Activated CD4-positive, CD25-positive, alpha-beta regulatory T cell (primary cell): ENCODE measurements at places on chromosomes 7 and 10.

- no peak for DNase-seq
Observed at GRCh38 chr10:97079448-97079847, 106.3 kb downstream of the SLIT1 start.

GRCh38 chr7:84139986-84140729, 54.4 kb downstream of the SEMA3A start:
- no peak for DNase-seq

- no peak for DNase-seq
Observed at GRCh38 chr10:128014236-128014635, 107.3 kb downstream of the PTPRE start.

GRCh38 chr7:54109501-54109900, 432.7 kb upstream of the VSTM2A start:
- DNase-seq = no peak

- DNase-seq = no peak
Observed at GRCh38 chr7:157904866-157905570, 568.2 kb downstream of the DNAJB6 start.

GRCh38 chr7:51789489-51789888, 472.9 kb upstream of the COBL start:
- no peak for DNase-seq

DNA sequence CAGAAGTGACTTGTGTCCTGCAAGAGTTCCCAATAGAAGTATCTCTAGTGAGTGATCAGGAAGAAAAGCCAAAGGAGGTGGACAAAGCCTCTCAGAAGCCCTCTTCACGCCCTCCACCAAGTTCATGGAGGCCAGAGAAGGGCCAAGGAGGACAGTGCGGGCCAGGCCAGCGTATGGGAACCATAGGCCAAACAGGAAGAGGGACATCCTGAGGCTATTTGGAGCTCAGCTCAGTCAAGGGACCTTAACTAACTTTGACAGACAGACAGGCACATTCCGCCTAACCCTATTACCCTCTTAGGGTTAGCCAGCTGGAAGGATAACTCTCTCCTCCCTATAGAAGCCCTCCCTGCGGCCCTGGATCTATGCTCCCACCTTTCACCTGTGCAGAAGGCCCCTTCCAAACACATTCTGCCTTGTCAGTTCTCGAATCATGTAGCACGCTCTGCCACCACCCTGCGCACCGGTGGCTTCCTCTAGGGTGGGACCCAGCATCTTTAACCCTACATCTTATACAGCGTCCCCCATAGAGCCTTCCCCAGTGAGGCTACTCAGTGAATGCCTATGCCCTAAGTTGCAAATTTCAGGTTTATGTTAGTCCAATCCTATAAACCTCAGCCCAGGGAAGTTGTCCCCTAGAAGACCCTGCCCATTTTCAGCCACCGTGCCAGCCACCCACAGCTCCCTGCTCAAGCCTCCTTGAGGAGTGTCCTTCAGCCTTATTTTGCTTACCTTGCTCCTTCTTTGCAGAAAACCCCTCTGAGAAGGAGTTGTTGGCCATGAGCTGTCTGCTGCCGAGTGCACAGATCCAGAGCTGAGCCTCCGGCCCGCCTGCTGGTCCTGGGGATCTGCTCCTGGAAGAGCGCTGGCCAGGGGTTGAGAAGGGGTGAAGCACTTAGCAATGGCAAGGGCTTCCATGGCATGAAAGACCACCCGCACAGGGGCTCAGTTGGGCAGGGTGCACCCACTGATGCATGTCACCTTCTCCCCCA, 36.9 kb downstream of the FRMPD2 start:
- no peak for DNase-seq

- DNase-seq = no peak
Observed at GRCh38 chr10:5547931-5548660, 23.3 kb downstream of the CALML3 start.

DNA sequence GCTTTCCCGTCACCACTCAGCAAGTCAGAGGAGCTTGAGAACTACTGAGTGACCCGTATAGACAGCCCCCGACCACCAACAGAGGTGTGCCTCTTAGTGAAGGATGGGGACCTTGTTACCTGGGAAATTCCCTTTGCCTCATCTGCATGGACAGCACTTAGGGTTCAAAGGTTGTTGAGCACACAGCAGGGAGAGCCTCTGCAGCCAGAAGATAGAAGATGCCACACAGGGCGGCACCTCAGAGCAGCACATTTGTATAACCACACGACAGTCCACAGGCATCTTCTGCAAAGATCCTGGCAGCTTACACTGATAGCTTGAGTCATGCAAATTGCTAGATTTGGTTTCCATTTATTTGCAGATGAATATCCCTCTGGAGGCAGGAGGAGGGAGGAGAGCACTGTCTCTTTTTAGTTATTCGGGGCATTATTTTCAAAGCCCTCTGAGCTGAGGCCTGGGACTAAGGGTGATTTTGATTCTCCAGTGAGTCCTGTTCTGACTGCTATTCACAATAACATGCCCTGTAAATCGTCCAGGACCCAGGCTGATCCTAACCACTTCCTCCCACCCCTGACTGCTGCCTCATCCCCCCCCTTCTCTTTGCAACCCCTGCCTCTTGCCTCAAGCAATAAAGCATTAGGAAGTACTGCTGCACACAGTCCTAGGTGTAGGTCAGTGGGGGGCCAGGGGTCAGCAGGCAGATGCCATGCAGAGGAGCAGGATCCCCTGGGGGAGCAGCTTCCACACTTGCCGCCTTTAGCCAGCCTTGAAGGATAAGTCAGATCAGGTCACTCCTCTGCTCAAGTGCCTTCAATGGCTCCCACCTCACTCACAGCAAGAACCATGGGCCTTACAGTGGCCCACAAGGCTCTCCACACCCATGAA, 24.6 kb upstream of the INMT start:
- DNase-seq = peak; percentile 39

DNA sequence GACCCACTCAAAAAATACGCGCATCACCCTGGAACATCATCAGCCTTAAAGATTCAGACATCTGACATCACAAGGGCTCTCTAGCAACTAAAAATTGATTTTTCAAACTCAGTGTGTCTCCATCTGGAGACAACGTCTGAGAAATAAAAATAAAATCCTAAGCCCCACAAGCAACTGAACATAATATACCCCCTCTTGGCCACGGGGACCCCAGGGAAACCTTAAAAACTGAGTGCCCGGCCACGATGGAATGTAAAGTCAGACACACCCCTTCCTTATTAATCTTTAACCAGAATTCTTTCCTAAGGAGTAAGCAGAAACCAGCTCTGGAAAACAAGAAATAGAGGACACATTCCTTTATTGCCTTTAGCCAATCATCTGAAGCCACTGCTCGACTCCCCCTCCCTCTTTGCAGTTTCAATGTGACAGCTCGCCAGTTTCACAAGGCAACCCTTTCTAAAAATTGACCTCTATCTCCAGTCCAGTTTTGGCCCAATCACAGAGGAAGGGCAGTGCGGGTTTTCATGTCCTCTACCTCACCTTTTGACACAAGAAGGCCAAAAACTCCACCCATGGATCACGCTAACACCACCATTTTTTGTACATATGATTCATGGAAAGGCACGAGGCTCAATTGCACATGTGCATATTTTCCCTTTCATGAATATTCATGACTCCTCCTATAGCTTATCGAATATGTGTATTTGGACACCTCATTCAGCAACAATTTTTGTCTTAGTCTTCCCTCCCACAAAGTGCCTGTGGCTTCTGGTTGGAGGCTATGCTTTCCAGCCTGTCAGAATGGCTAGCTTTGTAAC, 24.2 kb downstream of the IFIT3 start:
- DNase-seq = no peak

GRCh38 chr7:73980206-73980605, 47.8 kb upstream of the ELN start:
- DNase-seq = no peak

DNA sequence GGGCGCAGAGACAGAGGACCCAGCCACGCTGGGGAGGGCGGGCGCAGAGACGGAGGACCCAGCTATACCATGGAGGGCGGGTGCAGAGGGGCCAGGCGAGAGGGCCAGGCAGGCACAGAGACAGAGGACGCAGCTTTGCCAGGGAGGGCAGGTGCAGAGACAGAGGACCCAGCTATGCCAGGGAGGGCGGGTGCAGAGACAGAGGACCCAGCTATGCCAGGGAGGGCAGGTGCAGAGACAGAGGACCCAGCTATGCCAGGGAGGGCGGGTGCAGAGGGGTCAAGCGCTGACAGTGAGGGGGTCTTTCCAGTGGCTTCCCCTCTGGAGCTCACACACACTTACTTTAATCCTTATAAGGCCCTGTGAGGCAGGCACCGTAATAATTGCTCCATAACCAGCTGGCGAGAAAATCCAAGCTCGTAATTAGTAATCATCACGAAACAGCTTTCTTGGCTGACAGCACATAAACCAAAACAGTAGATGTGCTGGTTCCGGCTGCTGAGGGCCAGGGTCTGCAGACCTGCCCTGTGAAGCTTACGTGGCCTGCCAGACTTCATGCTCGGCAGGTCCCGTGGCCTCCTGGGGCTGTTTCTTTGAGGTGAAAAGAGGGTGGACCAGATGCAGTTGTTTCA, 137.2 kb downstream of the VIPR2 start:
- no peak for DNase-seq

DNA sequence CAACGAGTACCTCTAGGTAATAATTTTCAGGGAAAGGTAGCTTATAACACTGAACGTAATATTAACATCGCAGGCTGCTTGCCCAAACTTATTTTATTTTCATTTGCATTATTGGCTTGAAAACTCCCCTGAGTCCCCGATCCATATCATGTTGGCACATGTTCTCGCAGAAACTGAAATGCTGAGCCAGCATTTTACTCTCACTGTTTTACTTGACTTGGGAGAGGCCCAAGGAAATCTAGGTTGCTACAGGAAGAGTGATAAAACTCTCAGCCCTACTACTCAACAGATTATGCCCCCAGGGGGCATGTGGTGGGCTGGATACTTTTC, 183.5 kb upstream of the HABP2 start:
- DNase-seq = no peak

DNA sequence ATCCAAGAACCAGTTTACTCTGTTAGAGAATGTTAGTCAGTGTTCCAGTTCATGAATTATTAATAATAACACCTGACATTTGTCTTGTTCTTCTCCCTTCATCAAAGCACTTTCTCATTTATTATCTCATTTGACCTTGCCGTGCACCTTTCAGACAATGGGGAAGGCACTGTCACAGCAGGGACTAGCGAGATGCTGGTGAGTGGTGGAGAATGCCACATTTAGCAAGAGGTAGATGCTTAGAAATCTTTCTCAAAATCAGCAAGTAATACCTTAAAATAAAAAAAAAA, 34.2 kb upstream of the XRCC2 start:
- DNase-seq = no peak

DNA sequence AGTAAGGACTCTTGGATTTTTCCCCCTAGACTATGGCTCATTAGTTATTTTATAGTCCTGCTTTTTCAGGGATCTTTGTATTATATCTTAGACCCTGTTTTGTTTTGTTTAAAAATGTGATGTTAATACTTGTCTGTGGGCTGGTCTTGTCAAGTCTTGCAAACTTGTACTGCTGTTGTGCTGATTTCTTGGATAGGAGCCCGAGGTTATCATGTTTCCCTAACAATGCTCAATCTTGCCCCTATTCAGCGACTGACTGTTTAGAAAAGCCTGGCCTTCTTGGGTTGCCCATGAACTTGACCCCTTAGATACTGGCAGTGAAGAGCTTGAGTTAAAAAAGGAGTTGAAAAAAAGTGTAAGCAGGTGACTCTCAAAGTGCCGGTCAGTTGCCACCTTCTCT, 115.7 kb downstream of the KIAA1217 start:
- no peak for DNase-seq

DNA sequence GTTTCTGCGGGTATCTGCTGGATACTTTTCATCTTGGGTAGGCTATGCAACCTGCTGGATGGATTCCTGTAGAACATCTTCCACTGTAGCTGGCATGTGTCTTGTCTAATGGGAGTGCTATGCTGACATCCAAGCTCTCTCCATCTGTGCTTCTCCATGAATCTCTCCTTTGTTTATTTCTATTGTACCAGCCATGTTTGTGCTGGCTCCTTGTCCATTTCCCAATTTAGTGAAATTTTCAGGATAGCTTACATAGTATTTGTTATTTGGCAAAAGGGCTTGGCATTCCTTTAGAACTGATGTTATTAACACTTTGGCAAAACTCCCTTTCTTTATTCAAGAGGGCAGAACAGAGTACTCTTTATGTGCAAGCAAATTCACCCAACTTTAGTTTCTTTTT, 198.0 kb downstream of the CSTF2T start:
- no peak for DNase-seq

DNA sequence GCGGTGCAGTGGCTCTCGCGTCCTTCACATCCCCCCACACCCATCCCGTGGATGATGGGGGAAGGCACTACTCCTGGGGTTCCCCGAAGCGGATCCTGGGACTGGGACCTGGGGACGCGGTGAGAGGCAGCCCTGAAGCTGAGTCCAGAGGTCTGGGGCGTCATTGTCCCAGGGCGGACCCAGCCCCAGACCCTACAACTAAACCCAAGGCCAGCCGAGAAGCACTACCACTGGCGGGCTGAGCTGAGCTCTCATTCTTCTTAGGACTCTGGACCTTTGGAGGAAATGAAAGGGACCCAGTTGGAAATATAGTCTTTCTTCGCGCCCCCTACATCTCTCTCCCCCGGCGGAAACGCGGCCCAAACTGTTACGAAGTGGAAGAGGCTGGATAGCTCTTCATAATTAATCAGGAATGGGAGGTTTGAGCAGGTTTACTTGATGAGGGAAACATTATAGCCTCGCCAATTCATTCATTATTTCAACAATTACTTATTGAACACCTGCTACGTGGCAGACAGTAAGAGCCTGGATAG, 389 bp upstream of the FBXL15 start:
- no peak for DNase-seq

DNA sequence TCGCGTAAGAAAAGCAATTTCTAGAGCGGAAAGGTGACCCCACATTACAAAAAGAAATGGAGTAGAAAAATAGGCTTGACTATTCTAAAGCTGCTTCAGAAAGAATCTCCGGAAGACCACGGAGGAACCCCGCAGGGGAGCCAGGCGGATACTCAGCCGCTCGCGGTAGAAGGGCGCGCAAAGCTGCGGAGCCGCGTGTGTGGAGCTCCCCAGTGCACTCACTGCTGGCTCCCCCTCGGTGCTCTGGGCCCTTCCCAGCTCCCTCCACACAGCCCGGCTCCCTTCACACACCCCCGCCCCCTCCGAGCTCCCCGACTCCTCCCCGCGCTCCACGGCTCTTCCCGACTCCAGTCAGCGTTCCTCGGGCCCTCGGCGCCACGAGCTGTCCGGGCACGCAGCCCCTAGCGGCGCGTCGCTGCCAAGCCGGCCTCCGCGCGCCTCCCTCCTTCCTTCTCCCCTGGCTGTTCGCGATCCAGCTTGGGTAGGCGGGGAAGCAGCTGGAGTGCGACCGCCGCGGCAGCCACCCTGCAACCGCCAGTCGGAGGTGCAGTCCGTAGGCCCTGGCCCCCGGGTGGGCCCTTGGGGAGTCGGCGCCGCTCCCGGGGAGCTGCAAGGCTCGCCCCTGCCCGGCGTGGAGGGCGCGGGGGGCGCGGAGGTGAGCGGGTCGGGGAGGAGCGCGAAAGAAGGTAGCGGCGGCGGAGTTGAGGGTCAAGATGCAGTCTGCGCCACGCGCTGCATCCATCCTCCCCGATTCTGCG, at the start of gene STEAP2:
Gene STEAP2, plus strand, starts transcription at position 350 of the 758 bp plus-strand sequence. CDS start 13,343 bp downstream, outside the sequence.
- no peak for DNase-seq

- no peak for DNase-seq
Observed at GRCh38 chr10:71840177-71840957, 10.7 kb downstream of the PSAP start.

GRCh38 chr7:23544913-23545354, 13.2 kb upstream of the TRA2A start:
- no peak for DNase-seq
